ENCODE measurements at places on chromosomes 4 and X.
A peak's percentile ranks its signal among the peaks of the same experiment; 100 is the strongest.

DNA sequence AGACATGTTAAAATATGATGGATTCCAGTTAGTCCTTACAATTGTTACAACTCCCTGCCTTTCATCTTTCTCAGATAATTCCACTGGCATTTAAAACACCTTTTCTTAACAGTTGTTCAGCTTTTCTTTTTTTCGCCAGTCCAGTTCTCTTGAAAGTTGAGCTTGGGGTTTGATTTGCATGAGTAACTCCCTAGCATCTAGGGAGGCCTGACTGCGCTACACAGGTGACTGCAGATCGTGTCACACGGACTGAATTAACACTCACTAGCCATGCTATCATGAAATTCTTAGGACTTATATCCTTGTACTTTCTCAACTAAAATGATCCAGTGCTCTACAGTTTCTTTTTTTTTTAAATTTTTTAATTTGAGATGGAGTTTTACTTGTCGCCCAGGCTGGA lies 69.8 kb downstream of the ARHGAP24 start:
- no peak for DNase-seq

DNA sequence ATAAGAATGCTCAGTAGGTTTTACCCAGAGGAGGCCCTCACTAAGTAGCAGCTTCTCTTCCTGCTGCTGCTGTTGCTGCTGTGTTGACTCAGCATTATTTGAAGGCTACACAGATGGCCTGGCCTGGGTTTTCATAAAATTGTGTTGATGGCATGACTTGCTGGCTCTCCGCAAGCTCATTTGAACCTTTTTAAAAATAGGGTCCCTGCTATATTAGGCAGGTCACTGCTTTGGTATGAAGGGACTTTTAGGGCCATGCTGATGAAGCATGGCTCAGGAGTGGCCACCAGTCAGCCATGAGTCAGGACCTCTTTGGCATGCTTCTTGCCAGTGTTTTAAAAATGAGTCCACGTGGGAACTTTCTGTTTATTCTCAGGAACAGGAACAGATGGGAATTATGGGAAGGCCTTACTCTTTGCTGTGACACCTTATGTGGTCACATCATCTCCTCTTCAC lies 128.7 kb downstream of the MID1IP1 start:
- DNase-seq: no peak

- no peak for DNase-seq
Measured at GRCh38 chrX:9466736-9467135, 1.9 kb downstream of the TBL1X start.

GRCh38 chrX:134732676-134733075 lies 74.4 kb upstream of the PLAC1 start:
- DNase-seq: no peak

GRCh38 chr4:113826421-113826820 lies 64.9 kb upstream of the CAMK2D start:
- DNase-seq: no peak

- no peak for DNase-seq
Measured at GRCh38 chr4:8221985-8222384, 22.9 kb downstream of the SH3TC1 start.

DNA sequence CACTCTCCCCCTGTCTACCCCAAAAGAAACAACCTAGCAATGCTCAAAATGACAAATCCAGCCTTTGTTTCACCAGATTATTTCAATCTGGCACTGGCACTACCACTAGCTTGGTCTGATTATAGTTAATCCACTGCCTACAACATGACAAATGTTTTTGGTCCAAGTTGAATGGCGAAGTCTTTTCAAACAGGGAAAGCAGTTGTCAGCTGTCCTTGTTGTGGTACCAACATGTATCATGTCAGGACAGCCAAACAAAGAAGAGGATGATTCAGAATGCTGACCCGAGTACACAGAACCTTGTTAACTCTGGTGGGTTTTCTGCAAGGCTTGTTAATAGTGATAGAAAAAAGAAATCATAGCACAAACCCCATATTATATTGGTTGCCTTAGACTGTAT lies 160.8 kb upstream of the ANK2 start:
- no peak for DNase-seq

DNA sequence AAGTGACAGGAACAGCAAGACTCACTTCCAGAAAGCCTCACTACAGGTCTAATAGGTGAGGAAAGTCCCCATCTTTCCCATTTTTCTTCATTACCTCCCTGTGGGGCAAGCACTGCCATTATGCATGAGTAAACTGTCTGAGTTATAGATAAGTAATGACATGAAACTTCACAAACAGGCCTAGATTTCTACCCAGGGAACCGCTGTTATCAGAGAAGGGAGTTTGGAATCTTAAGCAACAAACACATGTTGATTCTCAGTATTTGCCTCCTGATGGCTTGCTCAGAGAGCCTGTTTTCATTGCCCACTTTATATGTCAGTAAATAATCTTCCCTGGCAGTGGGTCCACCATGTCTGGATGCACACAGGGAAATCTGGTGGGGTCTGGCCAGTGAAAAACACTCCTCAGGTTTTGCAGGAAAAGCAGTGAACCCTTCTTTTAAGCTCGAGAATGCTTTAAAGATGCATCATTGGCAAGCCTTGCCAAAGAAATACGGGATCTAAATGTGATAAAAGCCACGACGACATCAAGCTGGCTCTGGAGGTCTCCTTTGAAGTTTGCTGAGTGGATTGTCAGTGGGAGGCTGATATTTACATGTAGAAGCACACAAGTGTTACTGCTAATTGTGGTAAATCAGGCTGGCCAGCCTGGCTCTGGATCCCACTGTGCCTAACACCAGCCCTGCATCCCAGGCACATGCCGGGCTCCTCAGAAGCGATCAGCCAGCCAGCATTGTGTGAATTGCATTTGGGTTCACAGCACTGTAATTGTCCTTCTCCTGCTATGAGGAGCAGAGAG lies 25.2 kb downstream of the PDGFRA start:
- no peak for DNase-seq

GRCh38 chr4:1472148-1472797 lies 66.0 kb upstream of the NKX1-1 start:
- DNase-seq: no peak

DNA sequence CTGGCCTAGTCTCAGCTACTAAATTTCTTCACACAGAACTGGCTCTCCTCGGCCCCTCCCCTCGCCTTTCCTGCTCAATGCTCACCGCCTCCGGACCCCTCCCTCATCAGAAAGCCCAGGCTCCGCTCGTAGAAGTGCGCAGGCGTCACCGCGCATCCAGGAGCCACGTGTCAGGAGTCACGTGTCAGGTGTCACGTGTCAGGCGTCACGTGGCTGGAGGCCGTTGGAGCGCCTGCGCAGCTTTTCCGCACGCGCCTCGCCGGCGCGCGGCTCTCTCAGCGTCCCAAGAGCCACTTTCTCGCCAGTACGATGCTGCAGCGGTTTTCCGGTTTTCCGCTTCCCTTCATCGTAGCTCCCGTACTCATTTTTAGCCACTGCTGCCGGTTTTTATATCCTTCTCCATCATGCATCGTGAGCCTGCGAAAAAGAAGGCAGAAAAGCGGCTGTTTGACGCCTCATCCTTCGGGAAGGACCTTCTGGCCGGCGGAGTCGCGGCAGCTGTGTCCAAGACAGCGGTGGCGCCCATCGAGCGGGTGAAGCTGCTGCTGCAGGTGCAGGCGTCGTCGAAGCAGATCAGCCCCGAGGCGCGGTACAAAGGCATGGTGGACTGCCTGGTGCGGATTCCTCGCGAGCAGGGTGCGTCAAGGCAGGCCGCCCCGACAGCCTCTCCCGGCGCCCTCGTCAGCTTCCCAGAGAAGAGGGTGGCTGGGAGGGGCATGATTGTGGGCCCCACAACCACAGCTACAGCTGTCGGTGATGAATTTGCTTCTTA lies at the start of gene SLC25A31:
SLC25A31 (plus strand) TSS at position 259 of the 772 bp plus-strand sequence; CDS start at position 405, 146 bp downstream.
- no peak for DNase-seq

GRCh38 chr4:9758641-9759317 lies 22.7 kb upstream of the DRD5 start:
- no peak for DNase-seq

GRCh38 chrX:31572360-31572759 lies 500.5 kb upstream of the FTHL17 start:
- DNase-seq: no peak

- DNase-seq: no peak
Measured at GRCh38 chr4:40192114-40193015, 4.5 kb upstream of the RHOH start.

DNA sequence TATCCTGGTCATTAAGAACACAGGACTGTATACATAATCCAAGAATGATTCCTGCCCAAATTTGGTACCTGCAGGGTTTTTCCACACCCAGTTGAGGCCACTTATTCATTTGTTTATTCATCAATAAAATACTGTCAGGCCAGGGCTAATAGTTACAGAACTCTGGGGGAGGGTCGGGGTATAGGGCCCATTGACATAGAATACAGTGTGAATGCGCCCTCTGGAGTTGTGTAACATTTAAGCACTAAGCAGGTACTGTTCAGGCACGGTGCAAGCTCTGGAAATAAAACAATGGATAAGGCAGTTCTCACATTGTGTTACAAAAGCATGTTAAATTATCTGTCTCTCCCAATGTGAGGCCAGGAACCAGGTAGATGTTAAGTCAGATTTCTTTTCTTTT lies 30.8 kb upstream of the LRBA start:
- no peak for DNase-seq

DNA sequence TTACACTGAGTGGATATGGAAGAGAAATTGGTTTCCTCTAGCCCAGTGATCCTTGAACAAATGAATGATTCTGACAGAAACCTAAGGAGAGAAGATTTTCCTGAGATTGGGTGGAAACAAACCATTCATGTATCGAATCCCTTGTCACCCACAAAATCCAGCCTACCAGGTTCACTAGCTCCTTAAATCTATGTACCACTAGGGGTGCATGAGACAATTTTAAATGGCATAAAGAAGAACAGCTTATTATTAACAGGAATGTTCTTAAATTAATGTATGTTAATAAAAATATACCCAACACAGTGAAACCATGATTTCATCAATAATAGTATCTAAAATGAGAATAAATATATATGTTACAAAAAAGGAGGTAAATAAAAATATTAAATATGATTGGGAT lies 118.4 kb upstream of the LNX1 start:
- DNase-seq: no peak

- DNase-seq: no peak
Measured at GRCh38 chr4:110795971-110796370, 173.1 kb upstream of the PITX2 start.

- DNase-seq: no peak
Measured at GRCh38 chr4:81573840-81574239, 102.1 kb upstream of the RASGEF1B start.

GRCh38 chr4:185370268-185370949 lies 25.3 kb downstream of the LRP2BP start:
- no peak for DNase-seq

GRCh38 chrX:17355976-17356375 lies 19.0 kb upstream of the NHS start:
- DNase-seq: no peak

GRCh38 chr4:53064609-53065008 lies 202.5 kb downstream of the RASL11B start:
- no peak for DNase-seq

DNA sequence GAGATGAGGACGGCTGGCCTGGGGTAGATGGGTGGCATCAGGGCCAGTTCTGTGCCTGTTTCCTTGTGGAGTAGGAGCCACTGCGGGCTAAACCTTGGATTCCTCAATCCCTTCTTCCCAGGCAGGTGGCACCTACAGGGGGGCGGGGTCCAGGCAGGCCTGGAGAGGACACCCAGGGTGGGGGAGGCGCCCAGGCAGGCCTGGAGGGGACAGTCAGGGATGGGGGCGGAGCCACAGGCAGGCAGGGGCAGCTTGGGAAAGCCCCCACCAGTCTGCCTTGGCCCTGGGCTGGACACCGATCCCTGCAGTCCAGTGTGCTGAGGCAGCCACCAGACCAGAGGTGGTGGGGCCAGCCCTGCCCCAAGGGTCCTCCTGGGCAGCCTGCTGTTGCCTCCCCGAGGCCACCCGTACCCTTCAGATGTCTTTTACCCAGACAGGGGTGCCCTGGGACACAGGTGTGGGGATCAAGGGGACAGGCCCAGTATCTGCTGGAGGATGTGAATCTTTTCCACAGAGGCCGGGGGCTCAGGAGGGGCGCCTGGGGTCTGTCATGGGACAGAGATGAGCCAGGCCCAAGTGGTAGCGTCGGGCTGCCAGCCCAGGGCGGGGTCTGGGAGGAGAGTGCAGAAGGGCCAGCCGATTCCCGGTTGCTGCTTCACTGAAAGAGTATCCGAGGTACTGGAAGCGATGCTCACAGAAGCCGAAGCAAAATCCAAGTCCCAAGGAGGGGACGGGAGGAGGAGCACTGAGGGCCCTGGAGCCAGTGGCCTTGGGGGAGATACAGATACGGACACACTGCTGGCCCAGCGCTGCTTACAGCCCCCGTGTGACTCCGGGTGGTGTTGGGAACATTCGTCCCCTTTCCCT lies 34.5 kb downstream of the LRPAP1 start:
- no peak for DNase-seq

DNA sequence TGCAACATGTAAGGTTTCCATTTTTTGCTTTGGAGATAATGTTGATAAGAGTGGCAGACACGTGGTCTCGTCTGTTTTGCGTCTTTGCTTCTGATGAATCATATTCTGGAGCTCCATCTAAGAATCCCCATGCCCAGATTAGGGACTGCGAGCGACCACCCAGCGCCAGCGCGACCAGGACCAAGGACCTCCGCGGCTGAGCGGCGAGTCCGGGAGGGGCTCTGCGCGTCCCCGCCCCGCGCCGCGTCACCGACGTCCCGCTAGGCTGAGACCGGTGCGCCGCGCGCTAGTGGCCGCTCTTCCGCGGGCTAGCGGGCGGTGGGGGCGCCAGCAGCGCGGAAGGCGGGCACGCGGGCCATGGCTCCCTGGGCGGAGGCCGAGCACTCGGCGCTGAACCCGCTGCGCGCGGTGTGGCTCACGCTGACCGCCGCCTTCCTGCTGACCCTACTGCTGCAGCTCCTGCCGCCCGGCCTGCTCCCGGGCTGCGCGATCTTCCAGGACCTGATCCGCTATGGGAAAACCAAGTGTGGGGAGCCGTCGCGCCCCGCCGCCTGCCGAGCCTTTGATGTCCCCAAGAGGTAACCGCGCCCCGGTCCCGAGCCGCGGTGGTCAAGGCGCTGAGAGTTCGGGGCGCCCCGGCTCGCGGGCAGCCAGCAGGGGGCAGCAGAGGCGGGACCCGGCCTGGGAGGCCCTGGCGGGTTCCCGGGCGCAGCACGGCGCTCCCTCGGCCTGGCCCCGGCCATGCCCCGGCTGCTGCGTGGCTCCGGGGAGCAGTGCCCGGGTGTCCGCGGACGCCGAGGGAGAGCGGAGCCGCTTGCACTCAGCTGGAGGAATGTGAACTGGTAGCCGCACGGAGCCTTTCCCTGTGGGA lies at the start of gene SRD5A3:
SRD5A3 (plus strand) TSS at position 263 of the 871 bp plus-strand sequence; CDS start at position 358, 95 bp downstream.
- peak; percentile 85 for DNase-seq

- no peak for DNase-seq
Measured at GRCh38 chrX:85381602-85382001, 2.1 kb upstream of the POF1B start.

DNA sequence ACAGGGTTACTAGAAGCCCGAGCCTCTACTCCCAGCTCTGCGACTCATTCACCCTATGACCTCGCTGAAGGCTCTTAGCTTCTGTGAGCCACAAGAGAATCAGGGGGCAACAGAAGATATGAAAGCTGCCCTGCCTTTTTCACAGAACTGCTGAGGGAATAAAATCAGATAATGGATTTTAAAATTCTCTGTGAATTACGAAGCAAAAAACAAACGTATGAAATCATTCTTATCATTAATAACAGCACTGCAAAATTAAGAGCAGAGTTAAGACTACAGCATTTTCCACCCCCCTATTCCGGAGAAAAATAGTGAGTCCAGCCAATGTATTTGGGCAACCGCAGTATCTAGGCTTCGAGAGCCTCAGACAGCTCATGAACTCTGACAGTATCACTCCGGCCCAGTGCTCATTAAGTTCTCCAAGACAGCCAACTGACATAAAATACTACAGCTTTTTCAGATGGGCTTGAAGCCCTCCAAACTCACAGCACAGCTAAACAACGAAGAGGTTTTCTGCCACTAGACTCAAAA lies 33.4 kb downstream of the AFAP1 start:
- no peak for DNase-seq

- DNase-seq: no peak
Measured at GRCh38 chr4:94274912-94275311, 67.2 kb downstream of the SMARCAD1 start.
